ENCODE measurements at places on chromosomes 5 and 9.
A peak's percentile ranks its signal among the peaks of the same experiment; 100 is the strongest.

DNA sequence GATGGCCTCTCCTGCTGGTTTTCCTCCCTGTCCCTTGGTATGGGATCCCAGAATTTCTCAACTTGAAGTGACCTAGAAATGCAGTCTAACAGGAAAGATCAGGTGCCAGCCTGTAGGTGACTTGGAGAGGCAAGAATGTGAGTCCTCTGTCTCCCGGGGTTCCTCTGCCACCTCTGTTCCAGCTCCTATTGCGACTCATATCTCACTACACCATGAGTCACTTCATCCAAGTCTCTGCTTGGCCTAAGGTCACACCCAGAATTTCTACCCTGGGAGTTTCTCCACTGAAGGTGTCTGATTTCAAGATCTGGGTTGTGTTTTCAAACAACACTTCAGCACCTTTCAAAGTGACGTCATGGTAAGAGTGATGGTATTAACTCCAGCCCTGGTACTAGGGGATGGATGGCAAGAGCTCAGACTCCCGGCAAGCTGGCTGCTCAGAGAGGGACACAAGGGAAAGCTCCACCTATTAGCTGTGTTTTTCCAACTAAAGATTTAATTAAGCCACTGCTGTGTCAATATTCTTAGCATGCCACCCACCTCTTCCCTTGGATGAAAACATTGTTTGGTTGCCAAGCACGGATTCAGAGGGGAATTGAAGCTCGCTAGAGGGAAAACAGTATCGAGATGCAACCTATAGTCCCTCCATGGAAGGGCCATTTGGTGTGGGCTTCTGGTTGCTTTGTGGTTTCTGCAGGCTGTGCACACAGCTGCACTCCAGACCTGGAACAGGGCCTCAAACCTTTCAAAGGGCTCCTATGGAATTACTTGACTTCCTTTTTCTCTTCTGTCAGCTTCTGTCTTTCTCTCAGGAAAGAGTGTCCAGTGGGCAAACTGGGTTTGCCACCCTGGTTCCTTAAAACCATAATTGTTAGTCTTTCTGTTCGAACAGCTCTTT is 205.7 kb downstream of the GAS1 start:
- DNase-seq, result no peak

- no peak for DNase-seq
These were observed 320.2 kb upstream of the NREP start for GRCh38 chr5:112077180-112077579.

- DNase-seq, result no peak
These were observed 67.0 kb downstream of the CAST start for GRCh38 chr5:96729156-96729555.

DNA sequence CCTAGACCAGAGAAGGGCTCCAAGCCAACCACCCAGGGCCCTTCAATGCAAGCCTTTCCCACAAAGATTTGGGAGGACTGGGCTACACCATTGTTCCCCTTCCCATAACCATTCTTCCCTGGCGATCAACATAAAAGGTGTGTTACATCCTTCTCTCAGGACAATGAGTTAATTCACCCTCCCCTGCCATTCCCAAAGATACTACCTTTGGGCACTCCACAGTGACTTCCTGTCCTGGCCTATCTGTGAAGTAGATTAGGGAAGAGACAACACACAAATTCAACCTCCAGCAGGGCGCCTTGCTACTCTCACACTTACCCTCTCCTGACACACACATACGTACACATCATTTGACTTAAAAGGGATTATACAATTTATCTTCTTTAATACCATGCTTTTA is 23.2 kb upstream of the IL17B start:
- DNase-seq, result no peak

GRCh38 chr9:120481846-120482245 is 98.1 kb downstream of the CDK5RAP2 start:
- DNase-seq, result no peak

DNA sequence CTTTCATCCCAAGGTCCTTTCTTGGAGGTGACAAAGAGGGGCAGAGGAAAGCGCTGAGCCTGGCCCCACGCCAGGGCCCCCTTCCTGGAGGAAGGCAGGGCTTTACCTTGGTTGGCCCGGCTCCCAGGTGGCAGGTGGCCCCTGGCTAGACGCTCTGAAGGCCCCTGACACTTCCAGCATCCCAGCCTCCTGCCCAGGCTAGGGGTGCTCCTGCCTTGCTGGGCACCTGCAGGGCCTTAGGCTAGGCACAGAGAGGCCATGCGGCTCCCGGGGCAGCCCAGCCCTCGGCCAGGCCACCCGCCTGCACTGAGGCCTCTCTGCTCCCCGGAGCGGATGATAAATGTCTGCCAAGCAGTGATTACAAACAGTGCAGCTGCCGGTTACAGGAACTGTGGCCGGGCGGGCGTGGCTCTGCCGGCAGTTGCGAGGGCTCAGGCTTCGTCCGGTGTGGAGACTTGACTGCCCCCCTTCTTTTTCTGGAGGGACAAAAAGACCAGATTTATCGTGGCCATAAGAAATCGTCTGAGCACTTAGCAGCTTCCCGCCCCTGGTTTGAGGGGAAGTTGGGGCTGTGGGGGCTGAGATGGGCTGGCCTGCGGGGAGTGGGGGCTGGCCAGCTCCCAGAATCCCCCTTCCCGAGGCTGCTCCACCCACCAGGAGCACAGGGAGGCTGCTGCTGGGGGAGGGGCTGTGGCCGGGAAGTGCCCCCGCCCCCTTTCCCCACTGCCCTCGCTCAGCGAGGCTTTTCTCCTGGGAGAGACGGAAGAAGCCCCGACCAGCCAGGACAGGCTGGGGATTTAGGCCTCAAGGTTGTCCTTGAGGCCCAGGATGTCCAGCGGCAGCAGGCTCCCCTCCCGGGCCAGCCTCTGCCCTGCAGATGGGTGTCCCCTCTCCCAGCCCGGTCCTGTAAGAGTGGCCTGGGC is 31.6 kb upstream of the UBAC1 start:
- peak; percentile 48 for DNase-seq

DNA sequence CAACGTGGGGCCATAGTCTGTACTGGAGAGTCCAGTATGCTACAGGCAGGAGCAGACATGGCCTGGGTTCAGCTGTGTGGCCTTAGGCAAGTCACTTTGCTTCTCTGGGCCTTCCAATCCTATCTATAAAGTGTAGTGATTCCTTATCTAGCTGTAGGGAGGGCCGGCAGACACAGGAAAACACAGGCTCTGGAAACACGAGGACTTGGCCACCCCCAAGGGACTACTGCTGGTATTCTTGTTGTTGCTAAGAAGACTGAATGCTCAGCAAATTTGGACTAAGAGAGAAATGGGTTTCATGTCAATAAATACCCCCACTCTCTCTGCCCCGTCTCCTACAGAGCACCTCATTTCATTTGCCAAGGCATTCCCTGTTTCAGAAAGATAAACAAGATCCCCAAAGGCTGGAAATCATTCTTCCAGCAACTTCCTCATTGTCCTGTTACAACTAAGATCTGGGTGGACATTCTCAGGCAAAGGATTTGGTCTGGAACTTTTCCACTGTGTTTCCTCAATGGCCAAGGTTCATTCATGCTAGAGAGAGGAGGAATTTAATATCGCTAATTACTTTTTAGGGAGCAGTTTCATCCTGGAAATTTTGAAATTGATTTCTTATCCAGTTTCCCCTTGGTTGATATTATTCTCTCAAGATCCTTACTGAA is 105.8 kb downstream of the GABBR2 start:
- DNase-seq, result no peak

- peak; percentile 69 for DNase-seq
These were observed 616 bp upstream of the ENC1 start for GRCh38 chr5:74640954-74641734.

- DNase-seq, result no peak
These were observed 106.8 kb downstream of the PDE6A start for GRCh38 chr5:149837680-149838269.

DNA sequence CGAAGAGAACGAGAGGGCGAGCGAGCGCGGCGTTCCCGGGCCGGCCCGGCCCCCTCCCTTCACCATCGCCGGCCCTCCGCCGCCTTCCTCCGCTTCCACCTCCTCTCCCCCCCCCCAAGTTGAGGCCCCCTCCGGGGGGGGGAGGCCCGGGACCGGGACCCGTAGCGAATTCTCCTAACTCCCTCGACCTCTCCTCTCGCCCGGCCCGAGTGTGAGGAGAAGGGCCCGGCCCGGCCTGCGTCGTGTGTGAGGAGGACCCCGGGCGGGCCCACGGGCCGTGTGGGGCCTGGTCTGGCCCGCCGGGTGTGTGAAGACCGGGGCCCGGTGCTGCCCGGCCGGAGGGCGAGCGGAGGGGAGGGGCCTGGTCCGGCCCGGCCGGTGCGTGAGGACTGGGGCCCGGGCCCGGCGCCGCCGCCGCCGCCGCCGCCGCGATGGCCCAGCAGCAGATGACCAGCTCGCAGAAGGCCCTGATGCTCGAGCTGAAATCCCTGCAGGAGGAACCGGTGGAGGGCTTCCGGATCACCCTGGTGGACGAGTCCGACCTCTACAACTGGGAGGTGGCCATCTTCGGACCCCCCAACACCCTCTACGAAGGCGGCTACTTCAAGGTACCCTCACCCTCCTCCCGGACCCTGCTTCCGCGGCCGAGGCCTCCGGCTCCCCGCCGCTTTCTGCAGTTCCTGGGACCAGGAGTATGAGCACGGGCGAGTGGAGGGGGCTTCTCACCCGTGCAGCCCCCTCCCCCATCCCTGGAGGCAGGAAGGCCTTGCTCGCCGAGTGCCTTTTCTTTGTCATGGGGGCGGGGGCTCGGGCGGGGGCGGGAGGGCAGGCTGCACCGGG is 587 bp downstream of the UBE2R2 start:
- DNase-seq, result peak; percentile 68

DNA sequence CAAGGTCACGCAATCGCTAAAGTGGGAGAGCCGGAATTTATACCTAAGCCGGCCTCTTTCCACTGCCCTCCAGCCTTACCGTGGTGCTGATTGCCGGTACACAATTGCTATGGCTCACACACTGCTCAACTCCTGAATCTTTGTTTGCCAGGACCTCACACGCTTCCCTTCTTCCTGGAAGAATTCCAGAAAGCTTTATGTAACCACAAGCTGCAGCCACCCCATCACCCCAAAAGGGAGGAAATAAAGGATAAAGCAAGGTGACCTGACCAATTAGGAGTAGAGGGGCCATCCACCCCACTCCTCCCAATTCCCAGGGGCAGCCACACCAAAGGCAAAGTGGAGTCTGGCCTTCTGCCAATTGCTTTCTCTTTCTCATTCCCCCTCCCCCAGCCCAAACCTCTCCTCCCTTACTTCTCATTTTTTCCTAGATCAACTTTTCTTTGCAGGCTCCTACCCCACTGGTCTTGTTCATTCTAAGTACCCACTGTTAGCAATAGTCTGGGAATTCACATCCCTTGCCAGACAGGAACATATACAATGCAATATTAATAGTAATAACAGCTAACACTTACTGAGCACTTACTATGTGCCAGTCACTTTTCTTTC is 18.0 kb upstream of the CDC23 start:
- DNase-seq, result no peak

DNA sequence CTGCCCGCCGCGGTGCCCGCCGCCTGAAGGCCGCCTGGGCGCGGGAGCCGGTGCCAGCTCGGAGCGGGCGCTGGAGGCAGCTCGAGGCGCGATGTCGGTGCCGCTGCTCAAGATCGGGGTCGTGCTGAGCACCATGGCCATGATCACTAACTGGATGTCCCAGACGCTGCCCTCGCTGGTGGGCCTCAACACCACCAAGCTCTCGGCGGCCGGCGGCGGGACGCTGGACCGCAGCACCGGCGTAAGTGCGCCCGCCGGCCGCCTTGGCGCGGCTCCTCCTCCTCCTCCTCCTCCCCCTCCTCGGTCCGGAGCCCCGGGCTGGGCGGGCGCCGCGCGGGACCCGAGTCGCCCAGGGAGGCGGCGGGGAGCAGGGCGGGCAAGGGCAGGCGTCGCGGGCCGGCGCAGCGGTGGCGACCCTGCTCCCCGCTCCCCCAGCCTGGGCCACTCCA is 455 bp downstream of the OLFM1 start:
- DNase-seq, result no peak

All from stimulated activated CD4-positive, alpha-beta T cell treated with anti-CD3 and anti-CD28 coated beads, Interleukin-15, amount 100 ng/mL, for 24 hours (primary cell).